ENCODE measurements at places on chromosomes 2 and 18. TPM values are rescaled to one million over a fixed set of nuclear protein-coding genes. Genes with fewer than 3 reads are reported as not detected.

Gene NT5C1B
- total RNA-seq: not detected

Gene MBOAT2
- total RNA-seq: 5.3 TPM

GRCh38 chr2:161988589-161988988 lies 85.4 kb downstream of the DPP4 start:
- no peak for DNase-seq

DNA sequence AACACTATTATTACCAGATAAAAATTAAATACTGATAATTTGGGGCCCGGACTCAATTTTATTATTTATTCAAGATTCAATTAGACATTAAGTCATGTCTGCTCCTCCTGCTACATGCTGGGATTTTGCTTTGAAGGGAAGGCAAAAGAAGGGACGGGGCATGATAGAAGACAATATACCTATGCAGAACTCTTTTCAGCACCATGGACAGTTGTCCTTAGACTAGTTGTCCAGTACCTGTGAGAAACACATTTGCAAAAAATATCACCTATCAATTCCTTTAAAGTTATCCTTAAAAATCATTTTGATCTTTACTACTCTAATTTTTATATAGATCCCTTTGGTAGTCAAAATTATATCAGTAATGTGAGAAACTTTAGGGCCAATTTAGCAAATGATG lies 100.2 kb upstream of the SULT1C3 start:
- no peak for DNase-seq

DNA sequence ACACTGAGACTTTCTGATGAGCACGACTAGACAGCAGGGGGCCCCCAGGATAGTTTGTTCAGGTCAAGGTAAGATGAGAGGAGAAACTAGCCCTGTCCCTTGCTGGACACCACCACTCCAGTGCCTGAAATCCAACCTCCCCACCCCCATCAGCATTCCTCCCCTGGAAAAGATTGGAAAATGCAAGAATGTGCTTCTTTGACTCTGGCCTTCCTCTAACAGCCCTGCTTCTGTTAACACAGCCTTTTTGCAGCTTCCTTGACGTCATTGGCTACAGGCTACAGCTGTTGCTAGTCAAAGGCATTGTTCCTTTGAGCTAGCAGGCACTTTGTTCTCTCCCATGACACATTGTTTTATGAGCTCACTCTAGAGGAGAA lies 20.1 kb upstream of the LTBP1 start:
- DNase-seq: no peak

DNA sequence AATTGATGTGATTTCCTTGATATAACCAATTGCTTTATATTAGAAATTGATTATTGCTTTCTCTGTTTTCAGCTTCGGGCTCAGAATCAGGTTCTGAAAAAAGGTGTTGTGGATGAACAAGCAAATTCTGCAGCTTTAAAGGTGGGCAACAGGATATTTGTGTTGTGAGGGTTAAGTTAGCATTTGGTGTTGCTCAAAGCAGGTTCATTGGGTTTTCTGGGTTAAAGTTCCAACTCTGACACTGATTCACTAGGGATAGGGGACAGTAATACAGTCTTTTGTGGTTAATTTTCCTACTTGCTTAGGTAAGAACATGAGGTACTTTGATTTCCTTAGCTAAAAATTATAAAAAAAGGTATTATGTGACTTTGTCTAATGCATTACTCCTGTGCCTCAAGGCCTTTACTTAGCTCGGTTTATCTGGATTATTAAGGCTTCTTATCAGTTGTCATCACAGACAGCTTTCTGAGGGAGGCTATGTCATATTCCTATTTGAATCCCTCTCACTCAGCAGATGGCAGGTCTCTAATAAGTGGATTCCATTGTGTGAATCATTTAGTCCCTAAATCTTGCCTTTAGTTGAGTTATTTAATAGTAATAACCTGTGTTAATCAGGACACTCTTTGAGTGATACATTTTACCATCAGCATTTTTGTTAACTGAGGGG lies 78.9 kb upstream of the STON1 start:
- DNase-seq: no peak

Data from activated CD4-positive, alpha-beta T cell treated with anti-CD3 and anti-CD28 coated beads, Interleukin-2, amount 10 ng/mL, durations not matched to agents 24 days and 14 days (primary cell).